Placental pericyte (primary cell): ENCODE measurements at places on chromosomes 11 and 22. TPM values are rescaled to one million over a fixed set of nuclear protein-coding genes. Genes with fewer than 3 reads are reported as not detected.

NAALAD2 gene
- 0.29 and 0.44 TPM in 2 replicates for total RNA-seq

GNAZ gene
- 0.43 and 0.44 TPM in 2 replicates for total RNA-seq

BUD13 gene
- 10.3 and 22.9 TPM in 2 replicates for total RNA-seq

KIAA0930 gene
- 30.2 and 55.8 TPM in 2 replicates for total RNA-seq

OR8D1 gene
- not detected in 2 replicates for total RNA-seq

CCDC87 gene
- 0.29 and 0.44 TPM in 2 replicates for total RNA-seq

POU2AF1 gene
- not detected in 2 replicates for total RNA-seq

NLRP6 gene
- not detected in 2 replicates for total RNA-seq

STX5 gene
- 48.7 and 70.2 TPM in 2 replicates for total RNA-seq

PDE3B gene
- total RNA-seq: 0.14 and 0.66 TPM in 2 replicates

SEPTIN3 gene
- total RNA-seq: 0.14 TPM in 1 of 2 replicates, not detected in the other

MRGPRF gene
- 16.2 and 51.7 TPM in 2 replicates for total RNA-seq
